Fibroblast of skin of scalp (primary cell): ENCODE measurements at places on chromosomes 1 and 21.

DNA sequence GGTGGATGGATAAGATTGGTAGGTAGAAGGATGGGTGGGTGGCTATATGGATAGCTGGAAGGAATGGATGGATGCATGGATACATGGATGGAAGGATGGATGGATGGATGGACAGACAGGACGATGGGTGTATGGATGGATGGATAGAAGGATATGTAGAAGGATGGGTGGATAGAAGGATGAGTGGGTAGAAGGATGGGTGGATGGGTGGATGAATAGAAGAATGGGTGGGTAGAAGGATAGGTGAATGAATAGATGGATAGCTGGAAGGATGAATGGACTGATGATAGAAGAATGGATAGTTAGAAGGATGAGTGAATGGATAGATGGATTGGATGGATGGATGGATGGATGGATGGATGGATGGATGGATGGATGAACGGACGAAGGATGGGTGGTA lies 5.0 kb downstream of the MASP2 start:
- DNase-seq, result no peak

DNA sequence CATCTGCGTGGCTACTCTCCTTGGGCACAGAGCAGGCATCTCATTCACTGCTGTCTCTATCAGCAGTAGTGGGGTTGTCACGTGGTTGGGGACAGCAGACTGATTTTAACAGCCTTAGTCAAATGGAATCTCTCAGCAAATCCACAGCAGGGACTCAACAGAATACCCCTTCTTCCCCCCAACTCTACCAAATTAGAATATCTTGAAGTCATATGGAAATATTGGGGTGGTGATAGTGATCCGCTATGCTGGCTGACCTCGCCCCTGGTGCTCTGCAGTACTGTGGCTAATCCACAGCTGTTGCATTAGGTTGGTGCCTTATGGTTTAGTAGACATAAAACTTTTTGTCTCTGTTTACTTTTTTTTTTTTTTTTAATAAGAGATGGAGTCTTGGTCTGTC lies 23.9 kb downstream of the HHAT start:
- DNase-seq, result no peak

DNA sequence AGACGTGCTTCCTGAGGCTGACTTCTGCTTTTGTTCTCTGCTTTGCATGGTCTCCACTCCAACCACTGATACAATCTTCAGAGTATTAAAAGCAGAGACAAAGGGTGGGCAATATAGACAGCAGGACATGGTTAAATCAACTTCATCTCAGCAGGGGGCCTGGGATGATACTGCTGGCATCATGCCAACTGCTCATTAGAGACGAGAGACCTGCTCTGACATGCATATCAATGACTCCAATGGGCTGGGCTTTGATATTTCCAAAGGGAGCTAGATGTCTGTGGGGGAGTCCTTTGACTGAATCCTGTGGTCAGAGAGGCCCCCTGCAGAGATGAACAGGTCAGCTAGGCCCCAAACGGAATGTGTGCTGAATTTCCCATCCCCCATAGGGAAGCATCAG lies 106.6 kb downstream of the ACTL8 start:
- peak; percentile 79 for DNase-seq

DNA sequence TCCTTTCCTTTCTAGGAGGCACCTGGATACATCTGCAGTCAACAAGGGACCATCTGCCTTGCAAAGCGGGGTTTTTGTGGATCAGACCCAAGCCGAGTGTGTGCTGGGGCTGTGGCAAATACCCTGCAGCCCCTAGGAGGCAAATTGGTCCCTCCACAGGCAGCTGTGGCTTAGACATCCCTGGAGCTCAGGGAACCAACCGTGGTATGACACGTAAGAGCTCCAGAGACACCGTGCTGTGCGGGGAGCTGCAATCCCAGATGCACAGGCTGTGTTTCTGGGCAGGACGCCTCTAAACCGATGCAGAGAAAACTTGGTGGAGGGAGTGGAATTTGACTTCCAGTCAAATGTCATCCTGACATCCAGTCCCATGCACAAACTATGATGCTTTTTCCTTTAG lies 141.5 kb downstream of the KAZN start:
- peak; percentile 54 for DNase-seq

GRCh38 chr1:57295326-57295725 lies 128.5 kb downstream of the DAB1 start:
- no peak for DNase-seq
